Frontal cortex (tissue), 4 donors: ENCODE measurements at places on chromosomes 1 and 21.
A peak's percentile ranks its signal among the peaks of the same experiment; 100 is the strongest.

DNA sequence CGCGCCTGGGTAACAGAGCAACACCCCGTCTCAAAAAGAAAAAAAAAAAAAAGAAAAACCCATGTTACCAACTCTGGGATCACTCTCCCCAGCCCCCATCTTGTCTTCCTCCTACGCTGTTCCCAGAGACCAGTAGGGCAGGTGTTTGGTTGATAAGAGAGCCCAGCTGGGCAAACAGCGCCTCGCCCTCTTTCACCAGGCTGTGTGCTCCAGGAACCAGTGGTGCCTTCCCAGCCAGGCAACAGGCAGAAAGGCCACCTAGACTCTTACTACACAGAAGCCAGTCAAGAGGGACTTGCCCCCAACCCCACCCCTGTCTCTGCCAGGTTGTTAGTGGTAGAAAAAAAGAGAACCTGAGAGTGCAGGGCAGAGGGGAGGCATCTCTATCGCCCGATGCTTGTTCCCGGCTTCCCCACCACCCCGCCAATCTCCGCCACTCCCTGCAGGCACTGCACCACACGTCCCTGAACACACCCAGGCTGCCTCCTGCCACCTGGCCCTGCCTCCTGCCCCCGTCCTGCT, 14.0 kb upstream of the CTRC start:
- DNase-seq = no peak

DNA sequence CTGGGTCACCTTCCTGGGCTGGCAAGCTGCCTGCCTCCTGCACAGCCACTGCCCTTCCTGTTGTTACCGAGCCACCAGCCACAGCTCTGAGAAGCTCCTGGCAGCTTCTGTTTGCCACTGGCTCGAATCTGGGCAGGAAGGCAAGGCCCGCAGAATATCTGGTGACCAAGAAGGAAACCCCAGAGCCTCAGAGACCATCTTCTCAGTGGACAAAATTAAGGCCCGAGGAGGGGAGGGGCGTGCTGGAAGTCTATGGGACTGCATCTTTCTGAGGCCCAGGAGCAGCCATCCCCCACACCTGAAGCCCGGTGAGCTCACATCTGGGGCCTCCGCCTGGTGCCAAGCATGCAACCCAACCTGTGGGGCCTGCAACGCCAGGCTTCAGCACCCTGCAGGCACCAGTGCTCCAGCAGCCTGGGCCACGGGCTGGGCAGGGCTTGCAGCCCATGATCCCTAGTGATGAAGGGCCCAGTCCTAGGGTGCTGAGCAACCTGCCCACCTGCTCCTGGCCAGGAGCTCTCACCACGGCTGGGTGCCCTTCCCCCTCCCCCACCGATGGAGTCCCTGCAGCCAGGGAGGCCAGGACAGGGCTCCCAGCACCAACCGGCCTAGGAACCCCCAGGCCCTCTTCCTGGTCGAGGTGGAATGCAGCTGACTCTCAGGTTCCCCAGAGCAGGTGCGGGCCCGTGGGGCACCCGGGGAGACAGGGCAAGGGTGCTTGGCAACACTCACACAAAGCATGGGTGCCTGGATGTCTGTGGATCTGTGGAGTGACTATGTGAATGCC, 879 bp downstream of the CPTP start:
- no peak for DNase-seq

DNA sequence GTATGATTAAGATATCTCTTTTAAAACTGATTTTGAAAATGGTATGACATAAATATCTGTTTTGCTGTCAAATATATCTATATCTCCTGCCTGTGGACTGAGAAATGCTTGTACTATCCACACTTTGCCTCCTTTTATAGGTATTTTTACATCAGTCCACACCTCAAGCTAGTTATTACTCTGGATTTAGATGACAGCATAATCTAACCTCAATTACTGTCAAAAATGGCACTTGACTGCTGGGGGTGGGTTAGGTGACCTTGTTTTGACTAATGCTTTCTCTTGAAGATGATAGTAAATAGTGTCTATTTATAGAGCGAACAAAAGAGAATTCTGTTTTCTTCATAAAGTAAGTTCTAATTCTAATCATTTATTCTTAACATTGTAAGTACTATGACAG, 9.1 kb downstream of the ADGRL2 start:
- no peak for DNase-seq

DNA sequence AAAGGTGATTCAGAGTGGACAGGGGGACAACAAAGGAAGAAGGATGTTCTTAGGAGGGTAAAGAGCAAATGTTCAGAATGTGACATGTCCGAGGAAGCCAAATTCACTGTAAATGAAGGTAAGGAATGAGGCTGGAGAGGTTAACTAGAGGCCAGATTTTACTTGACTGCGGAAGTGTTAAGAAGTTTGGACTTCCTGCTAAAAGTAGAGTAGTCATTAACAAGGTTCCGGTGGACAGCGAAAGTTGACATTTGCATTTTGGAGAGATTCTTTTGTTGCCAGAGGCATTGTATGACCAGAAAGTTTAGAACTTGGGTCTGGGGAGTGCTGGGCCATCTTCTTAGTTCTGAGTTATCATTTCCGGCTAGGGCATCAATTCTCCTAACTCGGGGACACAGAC, 7.2 kb upstream of the ERRFI1 start:
- no peak for DNase-seq

DNA sequence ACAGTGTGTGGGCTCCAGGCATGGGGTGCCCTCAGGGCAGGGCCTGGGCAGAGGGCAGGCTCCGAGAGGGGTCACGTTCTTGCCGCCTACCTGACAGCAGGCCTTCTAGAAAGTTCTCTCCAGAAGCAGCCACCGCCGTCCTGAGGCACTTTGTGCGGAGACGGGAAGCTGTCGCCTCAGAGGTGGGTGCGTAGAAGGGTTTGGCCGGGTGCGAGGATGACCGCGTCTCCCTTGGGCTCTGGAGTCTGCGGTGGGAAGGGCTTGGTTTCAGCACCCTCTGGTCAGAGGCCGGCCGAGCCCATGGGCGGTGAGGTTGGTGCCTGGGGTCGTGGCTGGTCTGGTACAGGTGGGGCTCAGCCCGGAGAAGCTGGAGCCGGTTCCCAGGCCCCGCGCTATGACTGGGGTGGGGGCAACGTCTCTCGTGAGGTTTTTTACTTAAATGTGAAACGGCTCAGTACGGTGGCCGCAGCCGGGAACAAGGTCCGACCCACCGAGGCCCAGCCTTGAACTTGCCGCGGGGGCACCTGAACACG, 10.1 kb upstream of the TTLL10 start:
- no peak for DNase-seq

DNA sequence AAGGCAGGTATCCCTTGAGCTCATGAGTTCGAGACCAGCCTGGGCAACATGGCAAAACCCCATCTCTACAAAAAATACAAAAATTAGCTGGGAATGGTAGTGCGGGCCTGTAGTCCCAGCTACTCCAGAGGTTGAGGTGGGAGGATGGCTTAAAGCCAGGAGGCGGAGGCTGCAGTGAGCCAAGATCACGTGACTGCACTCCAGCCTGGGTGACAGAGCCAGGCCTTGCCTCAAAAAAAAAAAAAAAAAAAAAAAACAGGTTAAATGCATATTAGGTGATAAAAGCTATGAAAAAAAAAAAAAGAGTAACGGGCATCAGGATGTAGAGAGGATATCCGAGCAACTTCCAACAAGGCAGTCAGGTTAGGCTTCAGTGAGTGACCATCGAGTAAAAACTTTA, 2.8 kb upstream of the SRRM1 start:
- no peak for DNase-seq

GRCh38 chr1:194515916-194516315, 1329.5 kb upstream of the B3GALT2 start:
- DNase-seq = no peak

DNA sequence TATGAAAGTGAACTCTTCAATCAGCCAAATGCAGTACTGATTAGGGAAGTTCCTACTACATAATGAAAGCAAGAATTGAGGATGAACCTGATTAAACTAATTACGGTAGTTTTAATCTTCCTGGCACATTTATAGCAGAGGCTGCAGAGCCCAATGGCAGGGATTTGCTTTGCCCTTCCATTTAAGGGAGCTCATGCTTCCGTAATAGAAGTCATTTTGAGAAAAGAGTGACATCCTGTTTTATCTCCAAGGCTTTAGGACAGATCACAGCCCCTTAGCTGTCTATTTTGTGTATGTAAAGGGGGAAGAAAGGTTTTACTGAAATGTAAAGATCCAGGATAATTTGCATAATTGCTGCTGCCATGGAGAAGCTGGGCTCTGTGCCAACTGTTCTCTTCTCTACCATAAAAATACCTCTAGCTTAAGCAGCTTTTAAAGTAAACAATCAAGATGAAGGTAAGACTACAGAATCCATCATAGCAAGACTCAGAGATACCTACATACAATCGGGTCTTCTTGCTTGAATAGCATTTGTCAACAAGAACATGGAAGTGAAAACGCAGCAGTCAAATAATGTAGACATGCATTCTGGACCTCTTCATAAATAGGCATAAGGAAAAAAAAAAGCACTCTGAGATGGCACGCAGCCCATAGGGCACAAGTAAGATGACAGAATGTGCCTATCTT, 62.5 kb downstream of the ASH1L start:
- no peak for DNase-seq

GRCh38 chr1:183674886-183675285, 21.8 kb upstream of the APOBEC4 start:
- DNase-seq = no peak

- DNase-seq = no peak
Observed at GRCh38 chr1:231847612-231848397, 221.2 kb downstream of the DISC1 start.

DNA sequence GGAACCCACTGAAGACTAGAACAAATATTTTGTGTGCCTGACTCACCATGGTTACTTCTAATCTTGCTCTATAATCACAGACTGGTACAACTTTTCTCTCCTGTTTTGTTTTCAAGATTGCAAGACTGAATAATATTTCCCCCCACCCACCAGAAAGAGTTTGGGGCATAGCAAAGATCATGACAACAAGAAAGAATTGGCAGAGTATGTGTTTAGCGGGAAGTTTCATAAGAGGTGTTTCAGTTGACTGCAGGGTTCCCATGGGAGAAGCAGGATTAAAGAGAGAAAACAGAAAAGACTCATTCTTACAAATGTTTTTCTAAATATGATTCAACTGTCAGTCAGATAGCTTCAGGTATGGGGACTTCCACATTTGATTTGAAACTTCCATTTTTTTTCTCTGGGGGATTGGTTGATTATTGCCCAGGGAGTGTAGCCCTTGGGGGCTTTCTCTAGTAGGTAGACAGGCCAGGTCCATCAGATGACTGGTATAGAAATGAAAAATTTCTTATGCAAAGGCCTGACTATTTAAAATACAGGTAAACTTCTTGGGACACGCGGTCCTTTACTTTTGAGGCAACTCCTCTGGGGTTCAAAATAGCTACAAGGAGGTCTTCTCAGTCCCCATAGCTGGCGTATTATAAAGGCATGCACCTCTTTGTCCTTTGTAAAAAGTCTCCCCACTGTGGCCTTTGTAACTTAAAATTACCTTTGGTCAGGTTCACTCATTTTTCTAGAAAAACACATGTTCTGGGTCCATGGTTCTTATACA, 13.9 kb downstream of the OR14I1 start:
- no peak for DNase-seq

GRCh38 chr1:76154206-76154956, 79.8 kb downstream of the ST6GALNAC3 start:
- peak; percentile 56 for DNase-seq

- DNase-seq = no peak
Observed at GRCh38 chr1:20126041-20126805, 6.9 kb upstream of the PLA2G2D start.

- no peak for DNase-seq
Observed at GRCh38 chr1:8908388-8909151, 30.1 kb upstream of the ENO1 start.

DNA sequence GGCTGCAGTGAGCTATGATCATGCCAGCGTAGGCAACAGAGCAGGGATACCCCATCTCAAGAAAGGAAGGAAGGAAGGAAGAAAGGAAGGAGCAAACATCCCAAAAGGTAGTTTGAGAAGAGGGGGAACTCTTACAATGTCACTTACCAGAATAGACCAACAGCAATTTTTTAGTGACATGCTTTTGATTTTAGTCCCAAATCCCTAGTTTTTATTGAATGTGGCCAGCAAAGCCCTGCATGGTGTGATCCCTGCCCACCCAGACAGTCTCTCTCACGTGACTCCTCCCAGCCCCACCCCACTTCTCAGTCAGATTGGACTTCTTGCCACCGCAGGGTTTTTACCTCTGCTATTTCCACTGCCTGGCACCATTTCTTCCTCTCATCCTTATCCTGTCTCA, 39.8 kb upstream of the HNRNPU start:
- no peak for DNase-seq

GRCh38 chr1:147719711-147720225, 40.6 kb downstream of the GJA5 start:
- no peak for DNase-seq

- DNase-seq = no peak
Observed at GRCh38 chr1:93579891-93580290, 101.7 kb downstream of the BCAR3 start.

- no peak for DNase-seq
Observed at GRCh38 chr1:216113181-216113580, 310.1 kb downstream of the USH2A start.

GRCh38 chr1:99784809-99785255, 18.4 kb upstream of the FRRS1 start:
- DNase-seq = no peak

DNA sequence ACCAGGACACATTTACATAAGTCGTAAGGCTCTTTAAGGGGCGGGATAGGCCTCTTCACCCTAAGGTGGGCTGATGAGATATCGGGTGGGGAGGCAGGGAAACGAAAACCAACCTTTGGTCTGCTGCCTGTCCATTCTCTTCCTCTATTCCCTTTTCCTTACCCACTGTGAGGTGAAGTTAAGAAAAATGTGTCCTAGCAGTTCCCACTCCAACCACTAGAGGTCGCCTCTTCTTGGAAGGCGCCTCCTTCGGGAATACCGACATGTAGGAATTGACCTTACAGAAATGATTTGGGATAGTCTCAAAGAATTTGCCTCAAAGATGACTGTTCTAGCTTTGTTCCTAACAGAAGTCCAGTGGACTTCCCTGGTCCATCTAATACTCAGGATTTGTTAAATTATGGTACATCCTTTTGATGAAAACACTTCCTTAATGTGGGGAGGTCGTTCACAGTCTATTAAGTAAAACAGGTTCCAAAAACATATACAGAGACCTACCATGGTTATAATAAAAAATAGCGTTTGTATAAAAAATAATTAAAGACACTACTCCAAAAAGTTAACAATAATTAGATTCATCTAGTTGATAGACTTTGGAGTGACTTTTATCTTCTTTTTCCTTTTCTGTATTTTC, 14.1 kb downstream of the AZIN2 start:
- DNase-seq = no peak

GRCh38 chr1:97157991-97158390, 436.4 kb downstream of the PTBP2 start:
- no peak for DNase-seq

DNA sequence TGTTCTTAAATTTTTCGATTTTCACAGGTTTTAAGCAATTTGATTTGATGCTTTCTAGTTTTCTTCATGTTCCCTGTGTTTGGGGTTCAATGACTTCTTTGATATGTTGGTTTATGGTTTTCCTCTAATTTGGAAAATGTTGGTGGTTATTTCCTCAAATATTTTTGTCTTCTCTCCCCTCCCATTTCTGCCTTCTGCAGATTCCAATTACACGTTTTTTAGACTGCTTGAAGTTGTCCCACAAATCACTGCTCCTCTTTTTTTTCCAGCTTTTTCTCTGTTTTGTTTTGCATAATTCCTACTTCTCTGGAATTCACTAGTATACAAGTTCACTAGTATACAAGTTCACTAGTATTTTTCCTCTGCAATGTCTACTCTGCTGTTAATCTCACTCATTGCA, 61.3 kb downstream of the FAF1 start:
- no peak for DNase-seq
